ENCODE measurements at places on chromosomes 12 and 14.

- no peak for DNase-seq
These were observed 287.5 kb downstream of the DUSP6 start for GRCh38 chr12:89064780-89065179.

- DNase-seq: no peak
These were observed 11.3 kb downstream of the ACOT6 start for GRCh38 chr14:73623504-73624054.

DNA sequence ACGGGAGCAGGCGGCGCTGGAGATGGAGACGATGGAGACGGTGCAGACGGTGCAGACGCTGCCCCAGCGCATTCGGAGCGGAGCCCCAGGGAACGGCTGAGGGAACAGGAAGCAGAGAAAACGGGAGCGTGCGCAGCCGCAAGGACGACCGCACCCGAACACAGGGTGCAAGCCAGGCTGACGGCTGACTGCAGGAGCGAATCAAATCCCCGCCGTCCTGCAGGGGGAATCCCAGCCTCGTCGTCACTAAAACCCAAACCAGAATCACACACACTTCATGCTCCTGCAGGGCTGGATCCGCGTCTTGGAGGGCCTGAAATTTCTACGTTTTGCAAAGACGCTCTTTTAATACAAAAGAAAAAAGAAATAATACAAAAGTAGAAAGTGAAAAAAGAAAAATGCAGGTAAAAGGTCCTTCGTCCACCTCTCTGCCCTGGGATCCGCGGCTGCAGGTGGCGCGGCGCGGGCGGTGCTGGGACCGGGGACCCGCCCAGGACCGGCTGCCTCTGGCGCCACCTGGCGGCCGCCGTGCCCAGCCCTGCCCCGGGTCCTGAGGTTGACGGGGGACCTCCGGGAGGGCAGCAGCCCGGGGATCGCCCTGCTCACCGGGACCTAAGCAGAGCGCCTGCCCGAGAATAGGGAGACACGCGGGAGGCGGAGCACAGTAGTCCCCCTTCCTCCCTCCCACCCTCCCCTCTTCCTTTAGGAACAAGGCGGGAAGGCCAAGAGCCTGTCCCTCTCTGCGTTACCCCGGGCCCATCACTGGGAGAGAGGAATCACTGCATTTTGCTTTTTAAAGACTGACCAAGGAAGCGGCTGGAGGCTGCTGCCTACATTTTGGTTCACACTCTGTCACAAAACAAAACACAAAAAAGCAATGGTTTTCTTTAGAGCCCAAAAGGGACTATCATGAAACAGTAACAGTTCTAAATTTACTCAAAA lies 20.1 kb downstream of the STX2 start:
- DNase-seq: no peak

GRCh38 chr12:19671695-19672094 lies 232.4 kb downstream of the AEBP2 start:
- DNase-seq: no peak

GRCh38 chr12:78787576-78787975 lies 77.0 kb upstream of the SYT1 start:
- DNase-seq: no peak

- no peak for DNase-seq
These were observed 24.1 kb upstream of the SLC6A13 start for GRCh38 chr12:286531-287300.

GRCh38 chr14:75944607-75945241 lies 37.1 kb downstream of the TGFB3 start:
- no peak for DNase-seq

- no peak for DNase-seq
These were observed 196.7 kb downstream of the ZFP36L1 start for GRCh38 chr14:68596211-68596610.

DNA sequence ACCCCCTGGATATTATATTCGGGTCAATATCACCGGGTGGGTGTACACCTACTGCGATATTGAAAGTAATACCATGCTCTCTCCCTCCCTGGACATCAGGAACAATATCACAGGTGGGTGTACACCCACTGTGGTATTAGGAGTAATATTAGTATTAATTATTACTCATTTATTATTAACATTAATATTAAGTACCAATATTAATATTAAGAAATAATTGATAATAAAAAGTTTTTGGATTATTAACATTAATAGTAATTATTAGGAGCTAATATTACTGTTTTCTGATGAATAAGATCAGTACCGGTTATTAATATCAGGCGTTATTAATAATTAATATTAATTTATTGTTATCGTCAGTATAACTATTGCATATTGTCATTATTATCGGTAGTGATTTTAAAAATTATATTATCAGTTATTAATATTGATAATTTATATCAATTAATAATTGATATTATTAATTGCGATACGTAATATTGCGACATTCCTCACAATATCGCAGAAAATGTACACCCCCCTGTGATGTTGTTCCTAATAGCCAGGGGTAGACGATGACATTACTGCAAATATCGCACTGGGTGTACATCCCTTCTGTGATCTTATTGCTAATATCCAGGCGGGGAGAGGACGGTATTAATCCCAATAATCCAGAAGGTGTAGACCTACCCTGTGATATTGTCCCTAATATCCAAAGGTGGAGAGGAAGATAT lies 17.0 kb downstream of the SMIM41 start:
- DNase-seq: no peak

DNA sequence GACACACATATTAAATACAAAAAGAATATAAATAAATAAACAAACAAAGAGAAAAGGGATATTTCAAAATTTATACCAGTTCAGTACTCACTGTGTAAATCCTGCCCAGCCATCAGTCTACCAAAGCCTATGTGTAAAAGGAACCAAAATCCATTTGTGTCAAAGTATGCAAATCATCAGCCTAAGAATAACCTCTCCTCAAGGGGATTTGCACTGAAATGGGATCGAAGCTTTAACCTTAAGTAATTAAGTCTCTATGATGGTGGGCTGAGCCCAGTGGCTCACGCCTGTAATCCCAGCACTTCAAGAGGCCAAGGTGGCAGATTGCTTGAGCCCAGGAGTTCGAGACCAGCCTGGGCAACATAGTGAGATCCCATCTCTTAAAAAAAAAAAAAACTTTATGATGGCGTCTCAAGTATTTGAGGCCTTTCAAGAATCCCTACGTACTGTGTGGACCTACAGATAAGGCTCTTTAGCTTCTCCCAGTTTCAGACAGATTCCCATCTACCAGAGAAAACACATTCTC lies 57.8 kb upstream of the METAP2 start:
- DNase-seq: no peak

DNA sequence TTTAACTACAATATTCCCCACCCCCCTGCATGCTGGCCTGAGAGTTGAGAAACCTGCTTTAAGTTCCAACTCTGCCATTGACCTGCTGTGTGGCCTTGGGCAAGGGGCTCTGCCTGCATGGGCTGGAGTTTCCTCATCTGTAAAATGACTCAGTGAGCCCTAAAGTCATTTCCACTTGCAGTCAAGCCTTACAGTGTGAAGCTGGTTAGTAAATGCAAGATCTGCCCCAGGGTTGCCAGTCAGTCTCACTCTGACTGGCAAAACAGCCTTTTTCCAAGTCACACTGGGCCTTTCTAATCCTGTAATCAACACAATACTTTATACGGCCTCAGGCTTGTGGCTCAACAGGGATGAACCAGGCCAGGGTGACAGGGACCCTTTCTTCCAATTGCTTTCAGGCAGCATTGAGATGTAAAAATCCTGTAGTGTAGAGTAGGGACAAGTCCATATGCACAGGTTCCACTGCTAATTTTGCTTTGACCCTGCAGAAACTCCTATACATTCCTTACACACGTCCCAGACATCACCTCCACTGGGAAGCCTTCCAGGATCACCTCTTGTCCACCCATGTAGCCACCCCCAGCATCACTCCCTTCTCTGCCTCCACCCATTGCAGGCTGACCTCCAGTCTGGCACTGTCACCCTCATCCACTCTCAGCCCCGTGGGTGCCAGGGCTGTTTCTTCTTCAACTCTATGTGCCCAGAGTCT lies 42.6 kb upstream of the PRIMA1 start:
- DNase-seq: no peak

DNA sequence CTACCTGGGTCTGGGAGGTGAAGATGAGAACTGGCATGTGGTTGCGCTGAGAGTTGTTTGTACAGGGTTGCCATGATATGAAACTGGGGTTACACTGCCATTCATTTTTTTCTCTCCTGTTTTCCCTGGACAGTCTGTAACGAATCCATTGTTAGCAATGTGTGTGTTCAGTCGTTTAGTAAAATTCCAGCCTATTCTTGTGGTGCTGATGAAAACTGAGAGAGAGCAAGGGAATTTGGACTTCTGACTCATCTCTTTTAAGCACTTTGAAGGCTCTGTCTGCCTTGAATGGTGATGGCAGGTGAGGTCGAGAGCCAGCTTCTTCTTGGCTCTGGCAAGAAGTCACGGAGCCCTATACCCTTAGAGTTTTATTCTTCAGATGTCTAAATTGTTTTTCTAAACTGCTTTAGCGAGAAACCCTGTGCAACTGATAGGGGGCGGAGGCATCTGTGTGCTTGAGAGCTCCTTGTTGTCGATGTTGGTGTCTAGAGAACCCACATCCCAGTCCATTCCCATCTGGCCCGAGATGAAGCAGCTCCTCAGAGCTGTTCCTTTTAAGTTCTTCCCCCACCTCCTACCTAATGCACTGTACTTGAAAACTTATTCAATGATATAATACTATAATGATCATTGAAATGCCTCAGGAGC lies 204.4 kb downstream of the TMX1 start:
- no peak for DNase-seq

DNA sequence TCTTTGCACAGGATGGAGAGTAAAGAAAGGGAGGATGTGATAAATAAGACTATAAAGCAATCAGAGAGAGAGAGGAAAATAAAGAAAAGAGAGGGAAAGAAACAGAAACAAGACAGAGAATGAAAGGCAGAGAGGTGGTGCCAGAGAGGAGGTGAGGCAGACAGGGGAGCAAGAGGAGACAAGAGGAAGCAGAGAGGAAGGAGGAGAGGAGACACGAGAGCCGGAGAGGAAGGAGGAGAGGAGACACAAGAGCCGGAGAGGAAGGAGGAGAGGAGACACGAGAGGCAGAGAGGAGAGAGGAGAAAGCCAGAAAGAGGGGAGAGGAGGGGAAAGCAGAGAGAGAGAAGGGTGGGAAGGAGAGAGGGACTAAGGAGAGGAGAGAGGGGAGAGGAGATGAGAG lies 125.2 kb downstream of the PAPOLA start:
- DNase-seq: no peak

- DNase-seq: no peak
These were observed 377.9 kb upstream of the RGS6 start for GRCh38 chr14:71554323-71554722.

DNA sequence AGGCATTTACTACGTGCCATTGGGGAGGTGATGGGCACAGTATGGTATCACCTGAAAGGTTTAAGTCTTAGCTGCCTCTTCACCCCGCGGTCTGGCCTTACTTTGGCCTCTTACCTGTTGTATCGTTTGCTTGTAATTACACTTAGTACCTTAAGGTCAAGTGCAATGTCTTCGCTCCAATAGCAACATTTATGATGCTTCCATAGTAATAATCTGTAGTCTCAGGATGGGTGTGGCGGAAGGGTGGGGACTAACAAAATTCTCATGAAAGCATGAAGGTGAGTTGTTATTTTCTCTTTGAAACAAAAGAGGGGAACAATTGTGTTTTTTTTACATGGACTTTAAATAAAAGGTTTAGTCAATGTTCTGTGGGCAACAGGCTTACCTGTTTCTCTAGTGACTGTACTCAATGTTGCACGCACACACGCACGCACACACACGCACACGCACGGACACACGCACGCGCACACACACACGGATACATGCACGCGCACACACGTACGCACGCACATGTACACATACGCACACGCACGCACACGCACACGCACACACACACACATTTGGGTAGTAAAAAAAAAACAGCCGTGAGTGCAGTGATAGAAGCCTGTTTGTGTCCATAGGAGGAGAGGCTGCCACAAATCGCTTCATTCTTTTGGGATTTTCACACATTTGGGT lies 91.4 kb downstream of the DNAH10 start:
- DNase-seq: no peak

DNA sequence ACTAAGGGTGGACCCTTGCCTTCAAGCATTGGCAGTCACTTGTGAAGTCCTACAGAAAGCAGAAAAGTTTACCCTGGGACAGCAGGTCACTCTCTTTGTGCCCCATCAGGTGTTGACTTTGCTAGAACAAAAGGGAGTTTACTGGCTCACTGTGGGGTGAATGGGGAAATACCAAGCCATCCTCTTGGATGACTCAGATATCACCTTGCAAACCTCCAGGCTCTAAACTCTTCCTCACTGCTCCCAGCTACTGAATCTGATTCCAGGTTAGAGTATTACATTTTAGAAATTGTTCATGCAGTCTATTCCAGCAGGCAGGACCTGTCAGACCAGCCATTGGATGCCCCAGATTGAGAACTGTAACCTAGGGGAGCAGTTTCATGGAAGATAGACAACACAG lies 7.3 kb upstream of the EDDM3B start:
- no peak for DNase-seq

- DNase-seq: no peak
These were observed 1353.2 kb downstream of the AACS start for GRCh38 chr12:126418400-126418799.

DNA sequence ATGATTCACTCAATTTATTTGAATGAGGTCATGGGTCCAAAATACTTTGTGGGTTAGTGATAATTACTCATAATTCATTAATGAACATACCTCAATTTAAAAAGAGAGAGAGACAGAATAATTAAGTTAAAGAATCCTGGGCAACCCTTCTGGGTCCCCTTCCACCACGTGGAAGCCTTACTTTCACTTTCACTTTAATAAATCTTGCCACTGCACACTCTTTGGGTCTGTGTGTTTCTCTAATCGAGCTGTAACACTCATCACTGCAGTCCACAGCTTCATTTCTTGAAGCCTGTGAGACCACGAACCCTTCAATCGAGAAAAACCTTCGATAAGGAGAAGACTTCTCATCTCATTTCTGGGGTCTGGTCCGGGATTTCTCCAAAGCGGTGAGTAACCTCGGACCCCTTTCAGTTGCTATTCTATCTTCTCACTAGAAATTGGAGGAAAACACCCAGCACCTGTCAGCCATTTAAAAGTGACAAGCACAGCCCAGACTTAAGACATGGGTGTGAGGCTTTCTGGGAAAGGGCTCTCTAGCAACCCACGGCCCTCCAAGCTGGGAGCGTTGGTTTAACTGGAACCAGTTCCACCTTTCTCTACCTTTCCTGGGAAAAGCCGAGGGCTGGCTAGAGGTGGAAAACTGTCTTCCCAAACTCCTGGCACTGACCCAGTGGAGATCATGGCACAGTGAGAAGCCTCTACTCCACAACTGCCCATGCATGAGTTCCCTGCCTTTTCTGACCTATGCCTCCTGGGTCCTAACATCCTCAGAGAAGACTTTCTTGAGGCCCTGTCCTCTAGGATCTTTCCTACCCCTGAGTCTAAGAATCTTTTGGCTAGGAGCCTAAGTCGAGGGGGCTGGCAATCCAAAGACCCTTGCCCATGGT lies 148.8 kb upstream of the ATF7IP start:
- no peak for DNase-seq

- no peak for DNase-seq
These were observed 97.2 kb downstream of the FBXL14 start for GRCh38 chr12:1497161-1497560.

- DNase-seq: no peak
These were observed 139.8 kb downstream of the CALM1 start for GRCh38 chr14:90536511-90537191.
